ENCODE measurements at places on chromosomes 5 and 9.

DNA sequence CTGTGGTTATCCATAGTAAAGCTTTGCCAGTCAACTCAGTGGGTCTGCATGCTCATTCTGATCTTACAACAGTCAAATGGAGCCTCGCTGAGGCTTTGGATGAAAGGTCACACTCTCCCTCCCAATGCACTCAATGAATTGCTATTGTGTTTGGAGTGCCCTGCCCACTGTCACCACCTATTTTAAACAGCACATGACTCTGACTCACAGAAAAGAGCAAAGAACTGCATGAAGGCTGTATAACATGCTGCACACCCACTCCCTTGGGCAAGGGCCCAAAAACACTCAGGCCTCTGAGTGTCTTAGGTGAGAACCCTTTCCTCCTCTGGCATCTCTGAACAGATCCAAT is 118.7 kb upstream of the CCDC112 start:
- H3K4me3 ChIP-seq, result no peak overlapping the region
- H3K36me3 ChIP-seq, result no peaks in the 10 kb centered on the region
- H3K27ac ChIP-seq, result no peak overlapping the region
- H3K27me3 ChIP-seq, result peaks cover 8% of the 10 kb centered on the region
- no peak for DNase-seq

DNA sequence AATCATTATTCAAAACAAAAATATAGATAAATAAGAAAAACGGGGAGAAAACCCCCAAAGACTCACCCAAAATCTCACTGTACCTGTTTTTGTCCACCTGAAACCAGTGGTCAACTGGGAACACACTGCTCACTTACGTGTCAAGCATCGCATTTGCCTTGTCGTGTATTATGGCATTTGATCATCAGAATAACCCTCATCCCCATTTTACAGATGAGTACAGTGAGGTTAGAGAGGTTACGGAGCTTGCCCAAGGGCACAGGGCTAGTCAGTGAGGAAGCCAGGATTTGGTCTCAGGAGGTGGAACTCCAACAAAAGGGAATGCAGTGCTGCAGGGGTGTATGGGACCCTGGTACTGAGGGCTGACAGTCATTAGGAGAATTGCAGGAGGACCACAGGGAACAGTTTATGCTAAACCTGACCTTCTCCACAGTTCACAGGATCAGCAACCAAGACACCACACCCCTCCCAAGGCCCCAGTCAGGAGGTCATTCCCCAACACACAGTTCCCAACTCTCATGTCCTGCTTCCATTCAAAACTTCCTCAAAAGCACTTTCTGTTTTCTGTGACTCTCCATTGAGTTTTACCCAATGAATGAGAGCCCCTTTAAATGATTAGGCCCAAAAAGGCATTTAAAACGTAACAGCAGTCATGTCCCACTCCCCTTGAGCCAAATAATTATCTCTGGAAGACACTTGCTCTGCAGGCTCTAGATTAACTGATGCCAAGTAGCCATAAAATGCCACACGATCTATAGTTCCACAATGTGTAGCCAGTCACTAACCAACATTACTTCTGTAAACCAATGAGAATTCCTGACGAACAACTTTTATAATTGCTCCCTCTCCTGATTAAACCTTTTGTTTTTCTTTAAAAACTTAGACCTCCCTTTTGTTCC is 50.8 kb downstream of the CTSL start:
- peaks cover 4% of the 10 kb centered on the region for H3K27me3 ChIP-seq
- no peaks in the 10 kb centered on the region for H3K36me3 ChIP-seq
- no peak overlapping the region for H3K4me3 ChIP-seq
- no peaks in the 10 kb centered on the region for H3K4me1 ChIP-seq
- no peak for DNase-seq

DNA sequence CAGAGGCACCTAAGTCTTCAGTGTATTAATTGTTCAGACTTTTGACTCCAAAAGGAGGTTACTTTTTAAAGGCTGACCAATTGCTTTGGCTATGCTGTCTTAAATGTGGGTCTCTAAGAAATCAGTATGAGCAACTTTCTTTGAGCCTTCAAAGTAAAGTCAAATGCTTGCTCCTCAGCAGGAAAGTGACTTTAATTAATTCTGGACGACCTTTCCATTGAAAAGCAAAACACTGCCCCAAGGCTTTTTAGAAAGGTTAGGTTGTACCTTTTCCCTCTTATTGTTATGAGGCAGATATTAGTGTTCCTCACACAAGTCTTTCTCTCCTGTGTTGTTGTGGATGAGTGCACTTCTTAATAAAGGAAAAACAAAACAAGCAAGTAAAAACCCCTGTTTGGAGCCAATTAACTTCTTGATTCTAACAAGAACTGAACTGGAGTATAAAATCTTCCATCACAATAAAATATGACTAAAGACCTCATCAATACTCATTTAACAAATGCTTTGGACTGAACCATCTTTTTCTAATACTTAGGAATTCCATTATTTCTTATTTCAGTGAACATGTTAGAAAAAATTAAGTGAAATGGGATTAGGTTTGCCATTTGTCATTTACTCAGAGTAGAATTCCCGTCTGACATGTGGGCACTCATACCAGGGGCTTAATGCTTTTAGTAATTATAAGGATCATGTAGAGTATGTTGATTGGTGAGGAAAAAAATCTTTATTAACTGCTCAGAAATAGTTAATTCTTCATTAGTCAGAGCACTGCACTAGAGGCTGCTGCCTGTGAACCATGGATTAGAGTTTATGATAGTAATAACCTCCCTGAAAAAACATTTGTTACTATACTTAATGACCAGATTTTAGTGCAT is 159.1 kb upstream of the ZNF608 start:
- H3K36me3 ChIP-seq, result no peaks in the 10 kb centered on the region
- no peak overlapping the region for H3K27ac ChIP-seq
- no peak for DNase-seq
- no peak overlapping the region for H3K4me3 ChIP-seq
- no peaks in the 10 kb centered on the region for H3K4me1 ChIP-seq

GRCh38 chr5:15796557-15796956 is 296.6 kb downstream of the FBXL7 start:
- no peak overlapping the region for H3K4me3 ChIP-seq
- DNase-seq, result no peak
- H3K27ac ChIP-seq, result no peak overlapping the region
- no peaks in the 10 kb centered on the region for H3K4me1 ChIP-seq

GRCh38 chr9:78103971-78104433 is 72.4 kb upstream of the GNAQ start:
- H3K4me3 ChIP-seq, result no peak overlapping the region
- no peaks in the 10 kb centered on the region for H3K27me3 ChIP-seq
- peak overlapping the region; percentile 63 for H3K27ac ChIP-seq

- no peak for DNase-seq
- H3K36me3 ChIP-seq, result peaks cover 72% of the 10 kb centered on the region
- peaks cover 82% of the 10 kb centered on the region for H3K4me1 ChIP-seq
Measured at GRCh38 chr5:98913911-98914310, 14.9 kb downstream of the CHD1 start.

- no peak overlapping the region for H3K27ac ChIP-seq
- no peaks in the 10 kb centered on the region for H3K4me1 ChIP-seq
- H3K36me3 ChIP-seq, result no peaks in the 10 kb centered on the region
Measured at GRCh38 chr5:66281294-66281693, 137.2 kb downstream of the SREK1 start.

DNA sequence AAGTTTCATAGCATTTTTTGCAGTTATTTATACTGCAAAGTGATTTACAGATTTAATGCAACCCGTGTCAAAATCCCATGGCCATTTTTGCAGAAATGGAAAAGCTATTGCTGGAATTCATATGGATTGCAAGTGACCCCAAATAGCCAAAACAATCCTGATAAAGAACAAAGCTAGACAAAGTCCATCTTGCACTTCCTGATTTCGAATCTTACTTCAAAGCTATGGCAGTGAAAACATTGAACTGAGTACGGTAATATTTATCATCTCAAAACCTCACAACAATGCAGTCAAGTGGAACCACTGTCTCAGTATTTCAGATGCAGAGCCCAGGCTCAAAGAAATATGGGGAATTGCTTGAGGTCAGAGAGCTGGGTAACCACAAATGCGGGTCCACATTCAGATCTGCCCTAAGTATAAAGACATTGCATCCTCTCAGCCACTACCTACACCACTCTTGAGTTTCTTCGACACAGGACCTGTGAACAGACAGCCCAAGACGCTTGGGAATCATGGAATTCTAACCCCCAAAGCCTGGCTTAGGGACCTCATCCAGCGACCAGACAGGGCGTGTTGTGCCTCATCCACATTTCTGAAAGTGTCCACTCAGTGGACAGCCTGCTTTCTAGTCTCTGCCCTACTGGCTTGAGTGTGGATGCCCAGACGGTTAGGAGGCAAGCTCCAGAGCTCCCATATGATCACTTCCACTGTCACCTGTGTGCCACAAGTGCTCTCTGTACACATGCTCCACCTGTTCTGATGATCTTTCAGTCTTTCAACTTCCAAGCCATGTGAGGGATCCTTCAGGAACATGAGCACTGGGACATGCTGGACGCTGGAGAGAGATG is 39.3 kb upstream of the KCNIP1 start:
- H3K4me3 ChIP-seq, result no peak overlapping the region
- no peak overlapping the region for H3K27ac ChIP-seq
- no peaks in the 10 kb centered on the region for H3K36me3 ChIP-seq

DNA sequence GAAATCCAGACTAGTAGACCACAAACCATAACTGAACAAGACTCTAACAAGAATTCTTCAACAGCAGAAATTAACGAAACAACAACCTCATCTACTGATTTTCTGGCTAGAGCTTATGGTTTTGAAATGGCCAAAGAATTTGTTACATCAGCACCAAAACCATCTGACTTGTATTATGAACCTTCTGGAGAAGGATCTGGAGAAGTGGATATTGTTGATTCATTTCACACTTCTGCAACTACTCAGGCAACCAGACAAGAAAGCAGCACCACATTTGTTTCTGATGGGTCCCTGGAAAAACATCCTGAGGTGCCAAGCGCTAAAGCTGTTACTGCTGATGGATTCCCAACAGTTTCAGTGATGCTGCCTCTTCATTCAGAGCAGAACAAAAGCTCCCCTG is 68.6 kb downstream of the VCAN start:
- no peaks in the 10 kb centered on the region for H3K27me3 ChIP-seq
- H3K4me3 ChIP-seq, result no peak overlapping the region
- H3K27ac ChIP-seq, result no peak overlapping the region
- no peaks in the 10 kb centered on the region for H3K4me1 ChIP-seq
- no peaks in the 10 kb centered on the region for H3K36me3 ChIP-seq
- DNase-seq, result no peak

DNA sequence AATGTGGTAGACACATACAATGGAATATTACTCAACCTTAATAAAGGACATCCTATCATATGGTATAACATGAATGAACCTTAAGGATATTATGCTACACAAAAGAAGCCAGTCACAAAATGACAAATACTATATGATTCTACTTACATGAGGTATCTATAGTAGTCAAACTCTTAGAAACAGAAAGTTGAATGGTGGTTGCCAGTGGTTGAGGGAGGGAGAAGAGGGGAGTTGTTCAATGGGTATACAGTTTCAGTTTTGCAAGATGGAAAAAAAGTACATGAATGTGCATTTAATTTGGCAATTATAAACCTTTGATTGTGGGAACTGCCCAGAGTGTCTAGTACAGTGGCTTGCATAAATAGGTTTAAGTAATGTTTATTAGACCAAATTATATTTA is 473.3 kb upstream of the ZNF608 start:
- H3K36me3 ChIP-seq, result no peaks in the 10 kb centered on the region
- no peak overlapping the region for H3K4me3 ChIP-seq
- no peaks in the 10 kb centered on the region for H3K27me3 ChIP-seq

- peaks cover 3% of the 10 kb centered on the region for H3K27me3 ChIP-seq
- H3K27ac ChIP-seq, result no peak overlapping the region
- H3K36me3 ChIP-seq, result no peaks in the 10 kb centered on the region
- no peak overlapping the region for H3K4me3 ChIP-seq
- no peaks in the 10 kb centered on the region for H3K4me1 ChIP-seq
Measured at GRCh38 chr5:171162596-171162995, 146.5 kb upstream of the TLX3 start.

DNA sequence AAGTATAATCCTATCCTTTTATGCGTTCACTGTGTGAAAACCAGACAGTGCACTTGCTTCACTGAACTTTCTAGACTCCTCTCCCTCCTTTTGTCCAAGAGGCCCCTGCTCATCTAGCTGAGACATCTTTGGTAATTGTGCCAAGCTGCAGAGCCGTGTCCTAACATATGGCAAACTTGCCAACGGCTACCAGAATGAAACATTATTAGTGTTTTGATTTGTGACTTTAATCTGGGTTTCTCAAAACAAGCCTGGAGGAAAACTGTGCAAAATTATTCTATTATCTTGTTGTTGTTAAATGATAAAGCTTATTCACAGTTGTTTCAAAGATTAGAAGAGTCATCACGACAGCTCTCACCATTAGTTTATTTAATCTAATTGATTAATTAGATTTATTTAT is 79.0 kb upstream of the RETREG1 start:
- no peak overlapping the region for H3K4me3 ChIP-seq
- no peak for DNase-seq
- no peak overlapping the region for H3K27ac ChIP-seq

DNA sequence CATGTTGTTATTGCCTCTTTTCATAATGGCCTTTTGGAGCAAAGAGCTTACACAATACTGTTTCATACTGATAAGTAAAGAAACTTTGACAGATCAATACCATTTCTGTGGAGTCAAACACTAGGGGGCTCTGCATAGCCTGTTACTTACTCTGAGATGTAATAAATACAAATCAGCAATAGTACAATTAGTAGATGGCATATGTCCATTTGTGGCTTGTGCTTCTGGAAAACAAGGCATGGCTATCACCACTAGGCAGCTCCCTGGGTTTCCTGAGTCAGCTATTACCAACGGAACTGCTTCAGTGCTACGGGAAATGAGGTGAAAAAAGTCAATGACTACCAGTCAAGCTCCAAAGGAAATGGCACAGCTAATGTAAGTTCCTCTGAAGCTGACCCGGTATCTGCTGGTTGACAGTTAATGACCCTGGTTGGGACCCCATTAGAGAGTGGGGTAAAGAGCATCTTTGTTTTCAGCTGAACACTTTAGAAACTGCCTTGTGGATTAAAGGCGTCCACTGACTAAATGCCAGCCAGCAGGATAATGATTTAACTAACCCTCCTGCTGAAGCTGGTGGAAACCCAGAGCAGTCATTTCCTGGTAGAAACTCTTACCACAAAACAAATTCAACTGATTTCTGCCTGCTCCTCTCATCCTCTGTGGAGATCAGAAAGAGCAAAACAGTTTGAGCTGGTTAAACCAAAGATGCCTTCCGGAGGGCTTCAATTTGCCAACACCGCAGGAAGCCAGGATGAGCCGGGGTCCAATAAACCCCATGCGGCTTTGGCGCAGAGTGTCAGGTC is 69.0 kb upstream of the FAM169A start:
- peaks cover 32% of the 10 kb centered on the region for H3K4me1 ChIP-seq
- no peak for DNase-seq
- H3K4me3 ChIP-seq, result peak overlapping the region; percentile 79
- peak overlapping the region; percentile 90 for H3K27ac ChIP-seq
